ENCODE measurements at places on chromosomes 6 and 20. TPM values are rescaled to one million over a fixed set of nuclear protein-coding genes. Genes with fewer than 3 reads are reported as not detected.

Gene EEF1A2
- total RNA-seq = 0.20 TPM

Gene KCNK17
- total RNA-seq = not detected

Gene MATN4
- total RNA-seq = not detected

Gene DNAH8
- total RNA-seq = 0.11 TPM

Gene MCHR2
- not detected for total RNA-seq

Measured in CD8-positive, alpha-beta memory T cell (primary cell).